Activated CD4-positive, alpha-beta T cell treated with anti-CD3 and anti-CD28 coated beads, Interleukin-2, amount 50 U/mL, for 48 hours (primary cell): ENCODE measurements at places on chromosomes 1 and 21.

DNA sequence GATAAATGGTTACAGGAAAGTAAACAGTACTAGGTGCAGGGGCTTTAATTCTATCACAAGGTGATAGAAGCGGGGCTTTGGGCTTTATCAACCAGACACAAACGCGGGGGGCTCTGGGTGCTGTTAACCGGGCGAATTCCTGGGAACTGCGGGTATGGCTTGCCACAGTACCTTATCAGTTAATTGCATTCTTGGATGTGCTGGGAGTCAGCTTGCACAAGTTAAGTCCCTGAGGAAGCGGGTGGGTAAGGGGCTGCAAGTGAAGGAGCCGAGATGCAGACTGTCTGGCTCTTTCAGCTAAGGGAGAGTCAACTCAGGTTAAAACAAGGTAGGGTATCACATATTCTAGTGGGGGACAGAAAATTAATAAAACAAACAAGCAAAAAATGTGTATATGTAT lies 661 bp downstream of the GBP4 start:
- peak; percentile 23 for DNase-seq

DNA sequence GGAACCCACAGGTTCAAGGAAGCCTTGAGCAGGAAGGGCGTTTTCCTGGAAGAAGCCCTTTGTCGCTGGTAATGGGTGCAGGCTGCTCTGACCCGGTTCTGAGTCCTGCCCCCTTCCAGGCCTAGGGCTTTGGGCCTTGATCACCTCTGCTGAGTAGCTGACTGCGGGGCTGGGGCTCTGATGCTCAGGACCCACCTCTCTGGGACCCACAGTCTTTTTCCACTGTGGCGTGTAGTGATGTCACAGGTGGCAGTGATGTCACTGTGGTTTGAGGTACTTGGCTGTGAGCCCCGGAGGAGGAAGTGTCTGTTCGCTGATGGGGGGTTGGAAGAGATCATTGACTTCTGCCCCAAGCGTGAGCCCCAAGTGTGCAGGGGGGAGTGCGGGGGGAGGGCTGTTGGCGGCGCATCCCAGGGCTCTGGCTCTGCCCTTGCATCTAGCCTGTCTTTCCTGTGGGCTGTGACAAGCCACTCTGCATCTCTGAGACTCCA lies 6.9 kb downstream of the TNFRSF1B start:
- peak; percentile 87 for DNase-seq

DNA sequence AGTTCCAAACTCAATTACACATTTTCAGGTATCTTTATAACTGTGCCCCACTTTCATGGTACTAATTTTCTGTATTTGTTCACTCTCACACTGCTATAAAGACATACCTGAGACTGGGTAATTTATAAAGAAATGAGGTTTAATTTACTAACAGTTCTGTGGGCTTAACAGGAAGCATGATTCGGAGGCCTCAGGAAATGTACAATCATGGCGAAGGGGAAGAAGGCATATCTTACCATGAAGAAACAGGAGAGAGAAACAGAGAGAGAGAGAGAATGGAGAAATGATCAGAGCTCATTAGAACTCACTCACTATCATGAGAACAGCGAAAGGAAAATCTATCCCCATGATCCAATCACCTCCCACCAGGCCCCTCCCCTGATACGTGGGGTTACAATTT lies 874.1 kb upstream of the B3GALT2 start:
- no peak for DNase-seq

GRCh38 chr1:200042552-200043335 lies 15.2 kb downstream of the NR5A2 start:
- DNase-seq, result no peak

GRCh38 chr1:62175568-62176179 lies 19.0 kb upstream of the L1TD1 start:
- DNase-seq, result peak; percentile 21

DNA sequence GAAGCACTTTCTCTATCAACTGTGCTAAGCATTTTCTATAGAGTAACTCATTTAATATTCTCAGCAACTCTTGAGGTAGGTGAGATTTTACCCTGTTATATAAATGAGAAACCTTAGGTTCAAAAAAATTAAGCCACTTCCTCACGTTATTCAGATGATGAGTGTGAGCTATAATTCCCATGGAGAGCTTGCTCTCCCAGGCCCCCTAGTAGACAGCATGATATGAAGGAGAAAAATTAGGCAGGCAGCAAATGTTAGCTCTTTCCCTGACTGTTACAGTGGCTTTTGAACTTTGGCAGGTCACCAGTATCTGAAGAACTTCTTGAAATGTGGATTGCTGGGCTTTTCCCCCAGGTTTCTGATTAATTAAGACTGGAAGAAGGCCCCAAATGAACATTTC lies 753.1 kb downstream of the NCAM2 start:
- DNase-seq, result no peak

DNA sequence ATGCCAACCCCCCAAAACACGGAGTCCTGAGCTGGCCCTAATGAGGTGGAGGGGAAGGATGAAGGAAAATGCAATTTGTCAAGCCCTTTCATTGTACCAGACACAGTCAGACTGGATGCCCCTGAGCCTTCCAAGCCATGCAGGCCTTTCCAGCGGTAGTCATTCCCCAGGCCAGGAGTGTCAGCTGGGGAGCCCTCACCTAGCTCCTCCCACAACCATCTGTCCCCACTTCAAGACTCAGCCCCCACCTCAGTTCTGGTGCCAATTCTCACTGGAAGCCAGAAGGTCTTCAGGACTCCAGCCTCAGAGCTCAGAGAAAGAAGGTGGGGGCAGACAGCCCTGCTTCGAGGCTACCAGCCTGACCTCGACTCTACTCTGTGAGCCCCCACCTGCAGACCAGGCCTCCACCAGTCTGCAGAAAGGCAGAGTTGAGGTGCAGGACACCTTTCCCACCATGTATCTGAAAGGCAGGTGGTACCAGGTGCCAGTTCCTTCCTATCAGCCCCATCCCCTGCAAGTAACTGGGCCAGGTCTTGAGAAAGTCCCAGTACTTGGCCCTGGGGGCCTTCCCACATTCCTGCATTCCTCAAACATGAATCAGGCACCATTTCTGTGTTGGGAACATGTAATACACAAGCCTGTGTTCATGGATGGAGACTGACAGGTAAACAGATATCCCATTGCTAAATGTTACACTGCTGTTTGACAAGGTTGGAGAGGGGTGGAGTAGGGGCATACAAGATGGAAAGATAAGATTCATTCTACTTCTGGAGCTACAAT lies 180.6 kb upstream of the EDN2 start:
- DNase-seq, result no peak

- DNase-seq, result peak; percentile 64
These were observed at the start of gene CYP2J2 for GRCh38 chr1:59926381-59927123. TSS of gene CYP2J2 (minus strand) at chr1:59926773. CDS start at chr1:59926746, 27 bp downstream.

- peak; percentile 64 for DNase-seq
These were observed at the start of gene IFI44L for GRCh38 chr1:78619803-78620579. TSS of gene IFI44L (plus strand) at chr1:78620448. CDS start at chr1:78627916, 7,468 bp downstream.

- no peak for DNase-seq
These were observed 48.3 kb downstream of the CD46 start for GRCh38 chr1:207799989-207800648.

DNA sequence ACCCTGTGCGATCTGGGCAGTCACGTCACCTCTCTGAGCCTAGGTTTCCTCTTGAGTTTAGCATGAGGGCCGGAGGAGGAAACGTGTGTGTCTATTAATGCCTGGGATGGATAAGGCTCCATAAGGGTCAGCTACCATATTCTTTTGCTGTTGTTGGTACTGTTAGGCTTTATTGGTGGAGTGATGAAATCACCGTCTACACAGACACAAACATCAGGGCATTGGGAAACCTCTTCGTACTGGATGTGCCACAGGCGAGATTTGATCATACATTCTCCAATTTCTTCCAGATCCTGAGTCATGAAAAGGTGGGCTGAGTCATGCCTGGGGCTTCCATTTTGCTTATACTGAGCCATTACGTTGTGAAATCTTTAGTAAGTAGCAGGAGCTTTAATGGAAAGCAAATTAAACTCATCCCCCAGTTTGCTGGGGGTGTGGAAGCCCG lies 24.9 kb upstream of the GRHL3 start:
- no peak for DNase-seq

DNA sequence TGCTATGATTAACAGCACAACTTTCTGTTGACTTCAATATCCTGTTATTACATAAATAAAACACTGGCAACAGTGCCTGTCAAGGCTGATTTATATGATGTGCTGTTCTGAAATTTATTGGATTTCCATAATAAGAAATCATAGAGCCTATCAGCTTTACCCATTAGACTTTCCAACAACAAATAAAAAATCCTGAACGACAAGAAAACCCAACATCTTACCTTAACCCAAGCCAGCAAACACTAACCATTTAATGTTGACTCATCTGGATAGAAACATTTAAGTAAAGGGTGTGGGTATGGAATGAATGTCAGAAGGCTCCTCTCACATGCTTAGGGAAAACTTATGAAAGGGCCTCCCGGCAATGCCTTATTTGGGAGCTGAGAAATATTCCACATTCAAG lies 165.1 kb downstream of the SLC45A1 start:
- no peak for DNase-seq

GRCh38 chr1:7421471-7422075 lies 349.5 kb upstream of the VAMP3 start:
- no peak for DNase-seq

DNA sequence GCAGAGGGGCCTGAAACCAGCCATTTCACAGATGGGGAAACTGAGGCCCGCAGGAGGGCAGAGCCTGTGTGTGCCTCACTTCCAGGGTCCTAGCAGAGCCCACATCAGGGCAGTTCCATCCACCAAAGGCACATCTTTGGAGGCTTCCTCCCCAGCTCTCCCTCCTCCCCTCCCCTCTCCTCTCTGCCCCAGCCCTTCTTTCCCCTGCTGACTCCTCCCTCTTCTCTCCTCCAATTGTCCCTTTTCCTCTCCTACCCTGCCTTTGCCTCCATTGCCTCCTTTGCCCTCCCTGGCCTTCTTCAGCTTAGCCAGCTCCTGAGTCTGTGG lies 56.6 kb downstream of the TMEM53 start:
- DNase-seq, result no peak

GRCh38 chr1:98735756-98736155 lies 74.2 kb downstream of the SNX7 start:
- DNase-seq, result no peak

DNA sequence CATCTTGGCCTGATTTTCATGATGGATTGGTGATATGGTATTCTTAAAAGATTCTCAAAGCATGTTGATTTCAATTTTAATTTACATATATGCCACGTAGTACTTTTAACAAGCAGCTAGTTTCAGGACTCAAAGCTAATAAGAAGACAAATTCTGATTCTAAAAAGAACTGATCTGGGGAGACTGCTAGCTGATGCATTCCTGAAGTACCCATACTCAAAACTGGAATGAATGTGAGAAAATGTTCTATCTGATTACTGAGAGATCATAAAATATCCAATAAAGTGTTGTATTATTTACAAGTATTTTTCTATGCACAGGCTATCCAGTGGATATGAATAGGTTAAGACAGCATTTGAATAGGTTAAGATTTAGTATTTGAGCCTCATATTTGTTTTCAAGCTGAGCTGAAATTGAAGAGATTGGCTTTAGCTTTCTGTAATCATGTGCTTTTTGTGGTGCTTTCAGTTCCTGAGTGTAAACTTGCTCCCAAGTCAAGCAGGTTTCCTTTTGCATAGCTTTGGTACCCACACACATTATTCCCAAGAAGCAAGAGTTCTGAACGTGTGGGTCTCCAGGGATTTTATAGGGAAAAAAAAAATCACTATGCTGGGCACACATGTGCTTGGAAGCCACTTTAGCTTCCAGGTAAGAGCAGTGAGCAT lies 114.1 kb downstream of the VPS13D start:
- no peak for DNase-seq

GRCh38 chr1:18943914-18944572 lies 12.4 kb downstream of the IFFO2 start:
- DNase-seq, result no peak

DNA sequence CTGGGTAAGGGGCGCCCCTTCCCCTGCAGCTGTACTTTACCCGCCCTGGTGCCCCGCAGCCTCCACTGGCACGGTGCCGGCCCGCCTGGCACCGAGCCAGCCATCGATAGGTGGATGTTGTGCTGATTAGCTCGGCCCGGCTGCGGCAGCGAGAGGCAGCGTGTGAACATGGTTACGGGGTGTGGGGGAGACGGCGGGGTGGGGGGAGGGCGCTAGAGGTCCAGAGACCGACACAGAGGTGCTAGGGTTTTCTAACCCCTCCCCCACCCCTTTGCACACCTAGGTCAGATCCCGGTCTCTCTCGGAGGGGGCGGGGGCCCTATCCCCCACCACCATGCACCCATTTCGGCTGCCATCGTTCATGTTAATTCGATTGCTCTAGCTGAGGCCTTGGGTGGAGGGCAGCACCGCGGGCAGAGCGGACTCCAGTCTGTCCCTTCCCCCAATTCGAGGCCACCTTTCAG lies 6.7 kb downstream of the EFNA4 start:
- DNase-seq, result no peak
